ENCODE measurements at places on chromosomes 7 and 10.

DNA sequence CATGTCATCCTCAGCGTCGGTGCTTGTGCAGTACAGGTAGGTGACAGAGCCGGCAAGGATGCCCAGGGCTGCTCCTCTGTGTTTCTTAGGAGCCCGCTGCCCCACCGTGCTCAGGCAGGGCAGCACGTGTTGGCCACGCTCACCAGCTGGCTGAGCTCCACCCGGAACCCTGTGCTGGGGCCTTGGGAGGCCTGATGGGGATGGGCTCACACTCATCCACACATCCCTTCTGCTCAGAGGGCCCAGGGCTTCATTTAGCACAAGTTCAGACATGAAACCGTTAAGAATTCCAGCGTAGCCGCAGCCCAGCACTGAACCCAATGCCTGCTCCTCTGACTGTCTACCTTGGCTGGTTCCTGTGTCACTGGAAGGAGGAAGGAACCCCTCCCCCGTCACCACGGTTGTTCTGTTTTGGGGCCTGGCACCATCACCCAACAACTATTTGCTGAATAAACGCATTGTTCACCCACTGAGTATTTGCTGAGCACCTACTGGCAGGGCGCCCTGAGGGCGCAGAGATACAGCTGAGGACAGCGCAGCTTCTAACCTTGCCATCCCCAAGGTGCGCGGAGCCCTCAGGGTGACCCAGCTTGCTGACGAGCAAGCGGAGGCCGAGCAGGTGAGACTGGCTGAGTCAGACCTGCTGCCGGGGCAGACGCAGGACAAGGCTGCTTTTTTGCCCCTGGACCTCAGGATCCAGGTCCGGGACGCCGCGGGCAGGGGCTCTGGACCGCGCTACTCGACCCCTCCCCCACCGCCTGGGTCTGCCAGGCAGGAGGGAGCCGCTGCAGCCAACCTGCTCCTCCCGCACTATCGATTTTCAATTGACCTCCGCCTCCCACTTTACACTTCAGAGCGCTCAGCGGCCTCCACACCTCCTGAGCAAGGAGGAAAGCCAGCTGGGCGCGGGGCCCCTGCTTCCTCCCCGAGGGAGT lies 50.6 kb upstream of the RET start:
- DNase-seq, result peak; percentile 36

- DNase-seq, result no peak
Observed at GRCh38 chr7:43954524-43955228, 28.4 kb downstream of the UBE2D4 start.

GRCh38 chr7:51160411-51160810 lies 156.2 kb downstream of the COBL start:
- no peak for DNase-seq

- no peak for DNase-seq
Observed at GRCh38 chr7:114631249-114631822, 216.7 kb downstream of the FOXP2 start.

DNA sequence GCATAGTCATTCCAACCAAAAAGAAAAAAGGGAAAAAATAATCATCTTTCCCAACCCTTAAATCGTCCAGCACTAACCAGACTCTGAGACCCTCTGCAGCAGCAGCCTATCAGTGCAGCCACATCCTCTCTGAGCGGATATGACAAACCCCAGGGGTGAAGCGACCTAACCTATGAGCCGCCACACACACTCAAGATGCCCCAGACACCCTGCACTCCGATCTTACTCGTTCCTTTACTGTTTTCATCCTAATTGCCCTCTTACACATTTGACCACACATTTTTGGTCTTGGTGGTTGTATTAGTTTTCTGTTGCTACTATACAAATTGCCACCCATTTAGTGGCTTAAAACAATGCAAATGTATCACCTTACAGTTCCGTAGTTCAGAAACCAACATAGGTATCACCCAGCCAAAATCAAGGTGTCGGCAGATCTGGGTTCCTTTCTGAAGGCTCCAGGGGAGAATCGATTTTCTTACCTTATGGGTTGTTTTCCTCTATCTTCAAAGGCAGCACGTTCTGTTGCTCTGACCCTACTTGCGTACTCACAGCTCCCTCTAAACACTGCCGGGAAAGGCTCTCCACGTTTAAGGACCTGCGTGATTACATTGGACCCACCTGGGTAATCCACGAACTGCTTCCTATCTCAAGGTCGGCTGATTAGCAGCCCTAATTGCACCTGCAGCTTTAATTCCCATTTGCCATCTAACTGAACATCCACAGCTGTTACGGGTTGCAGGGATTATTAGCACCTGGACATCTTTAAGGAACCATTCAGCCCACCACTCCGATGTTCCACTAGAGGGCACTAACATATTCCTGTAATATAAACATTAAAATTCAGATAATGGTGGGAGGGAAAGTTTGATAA lies 37.3 kb upstream of the PRSS1 start:
- DNase-seq, result no peak

GRCh38 chr10:12455766-12456165 lies 106.4 kb downstream of the CAMK1D start:
- no peak for DNase-seq

DNA sequence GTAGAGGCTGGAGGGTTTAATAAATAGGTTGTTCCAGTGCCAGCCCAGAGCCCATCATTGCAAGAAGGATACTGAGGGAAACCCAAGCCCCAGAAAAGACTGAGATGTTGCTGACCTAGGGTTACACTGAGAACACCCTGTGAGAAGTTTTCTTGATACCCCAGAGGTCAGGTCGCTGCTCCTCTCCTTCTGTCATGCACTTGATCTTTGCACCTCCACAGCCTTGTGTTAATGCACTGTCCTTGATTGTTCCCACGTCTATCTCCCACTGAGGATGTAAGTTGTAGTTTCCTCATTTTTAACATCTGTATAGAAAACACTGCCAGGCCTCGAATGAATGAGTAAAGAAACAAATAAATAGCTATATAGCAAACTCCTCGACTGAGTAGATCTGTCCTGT lies 195.3 kb upstream of the AHR start:
- DNase-seq, result no peak

- peak; percentile 50 for DNase-seq
Observed at GRCh38 chr7:8389593-8390261, 43.7 kb upstream of the NXPH1 start.

DNA sequence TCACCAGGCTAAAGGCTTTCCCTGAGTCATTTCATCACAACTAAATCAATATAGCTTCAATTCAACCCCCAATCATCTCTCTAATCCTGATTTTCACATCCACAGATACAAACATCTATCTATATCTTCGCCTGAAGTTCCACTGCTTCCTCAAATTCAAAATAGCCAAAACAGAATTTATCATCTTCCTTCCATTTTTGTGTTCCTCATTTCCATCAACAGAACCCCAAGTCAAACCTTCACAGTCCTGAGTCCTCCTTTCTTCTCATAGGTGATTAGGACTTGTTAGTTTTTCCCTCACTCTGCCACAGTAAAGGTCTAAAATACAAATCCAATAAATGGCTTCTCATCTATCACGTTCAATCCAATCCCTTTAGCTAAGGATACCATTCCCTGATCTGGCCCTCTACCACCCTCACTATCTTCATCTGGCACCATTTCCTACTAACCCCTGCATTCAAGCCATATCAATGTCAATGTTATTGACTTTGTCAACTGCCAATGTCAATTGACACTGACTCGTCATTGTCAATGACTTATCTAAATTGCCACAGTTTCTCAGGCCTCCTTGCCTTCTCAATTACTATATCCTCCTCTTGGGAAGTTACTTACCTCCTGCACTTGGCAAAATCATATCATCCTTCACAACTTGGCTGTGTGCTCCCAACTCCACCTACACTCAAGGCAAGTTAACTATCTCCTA lies 2.6 kb downstream of the HYCC1 start:
- no peak for DNase-seq

GRCh38 chr10:133346413-133346812 lies 760 bp upstream of the PRAP1 start:
- DNase-seq, result no peak

DNA sequence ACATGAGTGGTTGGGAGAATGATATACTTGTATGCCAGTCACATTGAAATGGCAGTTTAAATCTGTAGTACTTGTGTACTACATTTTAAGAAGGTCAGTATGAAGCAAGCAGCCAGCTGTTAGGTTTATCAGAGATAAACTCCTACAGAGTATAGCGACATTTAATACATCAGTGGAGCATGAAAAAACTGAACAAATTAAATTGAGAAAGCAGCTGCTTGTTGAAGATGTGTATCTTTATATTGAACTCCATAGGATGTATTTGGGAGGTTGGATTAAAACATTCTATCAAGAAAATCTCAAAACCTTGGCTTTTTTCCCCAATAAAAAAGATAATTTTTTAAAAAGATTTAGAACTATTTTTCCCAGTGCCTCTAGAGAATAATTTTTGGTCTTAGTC lies 47.8 kb downstream of the PHF14 start:
- no peak for DNase-seq

DNA sequence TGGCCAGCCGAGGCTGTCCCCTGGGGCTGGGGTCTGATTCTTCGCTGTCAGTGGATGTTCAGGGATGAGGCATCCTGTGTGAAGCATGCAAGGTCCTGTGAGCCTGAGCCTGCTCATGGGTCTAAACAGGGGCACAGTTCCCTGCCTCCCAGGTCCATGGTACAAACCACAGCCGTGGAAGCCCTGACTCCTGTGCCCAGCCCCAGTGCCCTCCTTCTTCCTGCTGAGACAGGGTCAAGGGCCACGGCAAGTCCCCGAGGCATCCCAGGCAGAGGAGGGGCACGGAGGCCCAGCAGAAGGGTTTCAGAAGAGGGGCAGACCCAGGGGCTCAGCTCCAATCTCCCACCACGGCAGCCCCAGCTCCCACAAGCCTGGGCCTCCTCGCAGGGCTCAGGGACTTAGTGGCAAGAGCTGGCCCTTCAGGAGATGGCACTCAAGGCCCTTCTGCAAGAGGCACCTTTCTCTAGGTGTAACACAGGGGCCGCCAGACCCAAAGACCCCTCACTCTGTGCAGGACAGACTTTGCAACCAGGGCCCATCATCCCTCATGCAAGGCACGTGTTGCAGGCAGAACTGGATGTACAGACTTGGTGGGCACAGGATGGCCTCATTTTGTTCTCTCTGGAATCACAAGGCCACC lies 248.8 kb downstream of the TCERG1L start:
- DNase-seq, result no peak

- no peak for DNase-seq
Observed at GRCh38 chr7:20146451-20146850, 70.7 kb downstream of the MACC1 start.

GRCh38 chr10:118332236-118332635 lies 9.9 kb downstream of the FAM204A start:
- no peak for DNase-seq

- DNase-seq, result no peak
Observed at GRCh38 chr7:100088095-100088620, 611 bp upstream of the COPS6 start.

DNA sequence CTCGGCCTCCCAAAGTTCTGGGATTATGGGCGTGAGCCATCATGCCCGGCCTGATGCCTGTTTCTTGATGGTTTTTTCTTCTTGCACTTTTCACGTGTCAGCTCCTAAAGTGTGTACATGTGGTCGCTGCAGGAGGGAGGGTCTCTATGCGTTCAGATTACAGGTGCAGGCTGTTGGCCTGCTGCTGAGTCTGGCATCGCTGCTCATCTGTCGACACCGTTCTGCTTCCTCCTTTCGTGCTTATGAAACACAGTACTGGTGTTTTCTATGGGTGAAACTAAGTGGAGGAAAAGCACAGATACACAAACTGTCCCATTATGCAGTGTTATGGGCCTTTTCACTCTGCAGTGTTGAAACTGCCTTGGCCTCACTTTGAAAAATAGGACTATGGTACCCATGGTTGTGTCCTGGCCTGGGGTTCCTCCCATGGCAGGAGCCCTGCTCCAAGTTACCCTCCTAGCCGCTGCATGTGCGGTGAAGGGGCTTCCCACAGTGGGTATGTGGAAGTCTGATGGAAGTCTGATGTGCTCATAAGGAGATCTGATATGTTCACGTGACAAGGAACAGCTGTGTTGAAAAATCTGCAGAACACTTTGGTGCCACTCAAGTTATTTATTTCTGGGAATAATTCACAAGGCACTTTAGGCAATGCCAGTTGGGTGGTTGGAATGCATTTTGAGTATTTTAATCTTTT lies 23.5 kb downstream of the OGDH start:
- DNase-seq, result no peak

- DNase-seq, result no peak
Observed at GRCh38 chr7:4189131-4189570, 492.9 kb upstream of the FOXK1 start.

GRCh38 chr10:34638406-34639054 lies 176.6 kb downstream of the PARD3 start:
- peak; percentile 4 for DNase-seq

DNA sequence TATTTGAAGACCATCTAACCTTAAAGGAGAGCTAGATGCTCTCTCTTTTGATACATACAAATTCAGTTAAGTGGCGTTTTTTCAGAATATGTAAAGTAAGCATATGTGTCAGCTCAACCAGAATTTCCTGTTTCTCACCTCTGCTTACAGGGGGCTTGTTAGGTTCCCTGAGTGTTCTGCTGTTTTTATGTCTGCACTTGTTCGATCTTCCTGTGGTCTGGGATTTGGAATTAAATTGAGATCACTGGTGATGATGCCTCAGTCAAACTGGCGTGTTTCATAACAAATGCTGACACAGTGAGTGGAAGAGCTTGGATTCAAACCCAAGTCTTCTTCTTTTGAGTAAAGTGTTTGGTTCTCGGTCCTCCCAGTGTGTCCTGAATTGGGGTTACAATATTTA lies 348.3 kb upstream of the AKR1E2 start:
- no peak for DNase-seq

DNA sequence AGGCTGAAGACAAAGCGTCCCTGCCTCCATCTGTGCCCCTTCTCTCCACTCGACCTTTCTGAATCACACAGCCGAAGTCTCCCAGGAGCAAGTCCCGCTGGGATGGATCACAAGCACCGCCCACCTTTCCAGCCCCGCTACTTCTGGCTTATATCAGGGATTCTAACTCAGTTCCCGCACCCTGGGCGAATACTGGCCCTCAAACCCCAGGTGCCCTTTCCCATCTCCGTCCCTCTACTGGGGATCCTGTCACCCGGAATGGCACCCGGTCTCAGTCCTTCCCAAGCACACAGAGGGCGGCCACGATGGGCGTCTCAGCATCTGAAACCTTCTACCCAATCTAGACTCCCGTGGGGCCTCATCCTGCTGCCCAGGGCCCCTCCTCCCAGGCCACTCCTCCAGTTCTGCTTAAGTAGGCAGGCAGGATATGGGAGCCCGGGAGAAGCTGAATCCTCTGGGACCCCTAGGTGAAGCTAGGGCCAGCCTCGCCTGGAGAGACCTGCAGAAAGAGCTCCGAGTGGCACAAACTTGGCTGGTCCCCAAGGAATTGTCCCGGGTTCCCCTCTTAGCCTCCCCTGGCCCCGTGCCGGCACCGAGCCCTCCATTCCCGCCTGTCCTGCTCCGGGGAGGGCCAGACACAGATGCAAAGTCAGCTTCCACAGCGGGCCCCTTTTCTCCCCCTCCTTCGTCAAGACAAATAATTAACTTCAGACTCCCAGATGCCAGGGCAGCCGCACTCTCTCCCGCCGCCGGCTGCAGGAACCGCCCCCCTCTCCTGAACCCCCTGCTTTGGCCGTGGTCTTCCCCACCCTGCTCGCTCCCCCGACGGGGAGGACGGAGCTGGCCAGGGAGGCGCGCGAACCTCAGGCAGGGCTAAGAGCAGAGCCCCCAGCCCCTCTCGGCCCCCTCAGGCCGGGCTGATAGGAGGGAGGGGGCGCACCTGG lies 612 bp downstream of the KCP start:
- DNase-seq, result no peak

Data from NCI-H2029 treated with DMSO at 0.1 percent for 48 hours (cell line).